ENCODE measurements at places on chromosomes 3 and 15.

- no peak for DNase-seq
These were observed 410.5 kb upstream of the CADM2 start for GRCh38 chr3:84547971-84548970.

DNA sequence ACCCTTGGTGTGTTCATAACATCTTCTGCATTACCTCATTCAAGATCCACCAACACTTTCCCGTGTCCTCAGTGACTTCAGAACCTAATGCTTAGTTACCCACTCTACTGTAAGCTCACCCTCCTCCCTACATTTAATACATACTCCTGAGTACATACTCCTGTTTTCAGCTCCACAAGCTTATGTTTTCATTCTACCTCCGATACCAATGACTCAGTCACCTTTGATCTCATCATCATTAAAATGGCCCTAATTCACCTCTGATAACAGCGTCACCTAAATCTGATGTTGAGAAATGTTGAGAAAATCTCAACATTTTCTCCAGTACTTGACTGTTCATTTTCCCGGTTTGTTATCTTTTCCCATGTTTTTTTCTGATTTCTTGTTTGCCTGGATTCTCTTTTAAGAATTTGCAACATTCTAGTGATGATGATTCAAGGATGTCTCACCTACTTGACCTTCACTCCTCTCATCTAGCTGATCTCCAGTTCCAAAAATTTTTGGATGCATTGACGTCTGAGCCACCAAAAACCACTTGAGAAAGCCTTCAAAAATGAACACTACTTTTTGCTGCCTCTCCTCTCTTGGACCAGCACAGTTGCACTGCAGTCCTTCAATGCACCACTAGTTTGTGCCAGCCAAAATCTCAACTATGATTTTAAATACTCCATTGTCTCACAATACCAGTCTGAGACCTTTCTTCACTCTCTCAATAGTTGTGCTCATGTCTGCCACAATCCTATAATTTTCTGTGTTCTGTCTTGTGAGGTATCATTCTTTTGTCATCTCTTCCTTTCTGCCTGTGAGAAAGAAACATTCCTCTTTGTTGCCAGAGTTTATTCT lies 220.7 kb upstream of the SEMA6D start:
- no peak for DNase-seq

- no peak for DNase-seq
These were observed 49.0 kb upstream of the OSBPL11 start for GRCh38 chr3:125644036-125645005.

DNA sequence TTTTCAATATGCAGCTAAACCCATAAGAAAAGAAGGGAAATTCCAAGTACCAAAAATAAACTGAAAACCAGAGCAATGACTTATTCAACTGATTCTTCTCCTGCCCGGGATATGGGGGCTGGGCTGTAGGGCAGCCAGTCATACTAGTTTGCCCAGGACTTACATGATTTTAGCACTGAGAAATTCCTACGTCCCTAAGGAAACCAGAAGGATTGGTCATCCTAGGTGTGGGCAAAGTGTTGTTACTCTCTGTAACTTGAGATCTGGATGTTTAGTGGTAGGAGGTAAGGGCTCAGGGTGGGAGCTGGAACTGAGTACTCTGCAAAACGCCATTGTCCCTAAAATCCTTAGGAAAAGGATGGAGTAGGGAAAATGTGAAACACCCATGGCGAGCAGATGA lies 1.2 kb upstream of the DAZL start:
- DNase-seq: no peak

DNA sequence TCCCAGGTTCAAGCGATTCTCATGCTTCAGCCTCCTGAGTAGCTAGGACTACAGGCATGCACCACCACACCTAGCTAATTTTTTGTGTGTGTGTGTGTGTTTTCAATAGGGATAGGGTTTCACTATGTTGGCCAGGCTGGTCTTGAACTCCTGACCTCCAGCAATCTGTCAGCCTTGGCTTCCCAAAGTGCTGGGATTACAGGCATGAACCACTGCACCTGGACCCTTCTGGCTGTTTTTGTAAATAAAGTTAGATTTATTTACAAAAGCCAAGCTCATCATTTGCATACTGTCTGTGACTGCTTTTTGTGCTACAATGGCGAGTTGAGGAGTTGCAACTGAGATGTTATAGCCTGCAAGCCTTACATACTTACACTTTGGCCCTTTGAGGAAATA lies 28.6 kb upstream of the IL16 start:
- DNase-seq: no peak

GRCh38 chr3:33385423-33385822 lies 54.8 kb downstream of the UBP1 start:
- no peak for DNase-seq

DNA sequence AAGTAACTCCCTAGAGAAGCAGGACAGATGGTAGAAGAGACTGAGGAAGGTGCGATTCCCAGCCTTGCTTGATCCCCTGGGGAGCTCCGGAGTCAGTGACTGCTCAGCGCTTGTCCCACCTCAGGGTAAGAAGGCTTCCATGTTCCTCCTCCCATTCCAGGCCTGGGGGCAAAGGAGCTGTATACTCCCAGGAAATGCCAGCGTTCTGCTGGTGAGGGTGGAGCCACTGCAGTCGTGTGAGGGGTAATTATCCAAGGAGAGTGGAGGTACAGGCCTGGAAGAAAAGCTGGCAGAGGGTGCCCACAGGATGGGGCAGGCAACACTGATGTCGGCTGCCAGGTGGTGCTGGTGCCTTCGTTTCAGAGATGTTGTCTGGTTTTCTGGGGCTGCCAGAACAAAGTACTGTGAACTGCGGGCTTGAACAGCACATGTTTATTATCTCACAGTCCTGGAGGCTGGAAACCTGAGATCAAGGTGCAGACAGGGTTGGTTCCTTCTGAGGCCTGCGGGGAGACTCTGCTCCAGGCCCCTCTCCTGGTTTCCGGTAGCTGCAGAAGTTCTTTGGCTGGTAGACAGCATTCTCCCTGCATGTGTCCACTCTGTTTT lies 12.1 kb upstream of the APBA2 start:
- no peak for DNase-seq

DNA sequence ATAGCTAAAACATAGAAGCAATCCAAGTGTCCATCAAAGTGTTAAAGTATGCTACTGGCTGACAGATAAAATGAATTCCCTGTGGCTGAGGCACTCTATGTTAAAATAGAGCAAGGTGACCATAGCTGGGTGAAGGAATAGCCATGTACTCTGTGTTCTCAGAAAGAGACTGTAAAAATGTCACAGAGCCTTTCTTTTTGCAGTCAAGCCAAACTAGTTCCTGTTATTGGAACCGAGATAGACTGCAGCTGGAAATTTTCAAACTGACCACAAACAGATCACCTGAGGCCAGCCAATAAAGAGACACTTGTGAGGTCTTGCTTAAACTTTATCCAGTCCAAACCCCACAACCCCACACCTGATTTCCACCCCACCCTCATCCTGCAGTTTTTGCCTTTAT lies 422.8 kb upstream of the NAALADL2 start:
- no peak for DNase-seq

DNA sequence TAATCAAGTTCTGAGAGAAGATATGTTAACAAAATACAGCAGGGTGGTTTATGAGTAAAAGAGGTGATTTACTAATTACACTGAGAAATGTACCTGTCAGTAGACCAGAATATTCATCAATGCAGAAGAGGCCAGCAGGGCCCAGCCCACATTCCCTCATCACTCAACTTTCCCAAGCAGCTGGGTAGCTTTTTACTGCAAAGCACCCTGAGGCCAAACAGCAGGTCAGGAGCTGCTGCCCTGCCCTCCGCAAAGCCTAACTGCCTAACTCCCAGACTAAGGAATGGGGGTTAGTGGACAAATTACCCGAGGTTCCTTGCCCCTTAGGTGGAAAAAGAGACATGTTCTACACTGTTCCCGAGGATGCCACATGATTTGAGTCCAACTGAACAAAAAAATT lies 108.2 kb downstream of the TBL1XR1 start:
- no peak for DNase-seq

DNA sequence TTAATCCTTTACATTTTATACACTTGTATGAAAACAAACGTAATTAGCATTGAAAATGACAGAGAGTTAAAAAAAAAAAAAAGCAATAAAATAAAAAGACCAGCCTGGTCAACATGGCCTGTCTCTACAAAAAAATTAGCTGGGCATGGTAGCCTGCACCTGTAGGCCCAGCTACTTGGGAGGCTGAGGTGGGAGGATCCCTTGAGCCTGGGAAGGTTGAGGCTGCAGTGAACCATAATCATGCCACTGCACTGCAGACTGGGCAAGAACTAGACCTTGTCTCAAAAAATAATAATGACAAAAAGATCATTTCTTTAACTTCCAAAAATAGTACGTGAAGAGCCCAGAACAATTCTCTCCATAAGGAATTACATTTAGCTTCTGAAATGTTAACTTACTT lies 1.9 kb downstream of the SSR3 start:
- no peak for DNase-seq

- no peak for DNase-seq
These were observed 59.2 kb downstream of the SH3BP5 start for GRCh38 chr3:15273227-15273626.

DNA sequence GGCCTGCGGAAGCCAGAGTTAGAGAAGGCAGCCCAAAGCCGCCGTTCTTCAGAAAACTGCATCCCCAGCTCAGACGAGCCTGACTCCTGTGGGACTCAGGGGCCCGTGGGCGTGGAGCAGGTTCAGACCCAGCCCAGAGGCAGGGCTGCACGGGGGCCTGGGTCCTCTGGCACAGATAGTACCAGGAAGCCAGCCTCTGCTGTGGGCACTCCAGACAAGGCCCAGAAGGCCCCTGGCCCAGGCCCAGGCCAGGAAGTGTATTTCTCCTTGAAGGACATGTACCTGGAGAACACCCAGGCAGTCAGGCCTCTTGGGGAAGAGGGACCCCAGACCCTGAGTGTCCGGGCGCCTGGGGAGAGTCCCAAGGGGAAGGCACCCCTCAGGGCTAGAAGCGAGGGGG lies 23.1 kb downstream of the ALPK3 start:
- DNase-seq: no peak

- no peak for DNase-seq
These were observed 173.5 kb upstream of the WNT5A start for GRCh38 chr3:55660642-55661041.

DNA sequence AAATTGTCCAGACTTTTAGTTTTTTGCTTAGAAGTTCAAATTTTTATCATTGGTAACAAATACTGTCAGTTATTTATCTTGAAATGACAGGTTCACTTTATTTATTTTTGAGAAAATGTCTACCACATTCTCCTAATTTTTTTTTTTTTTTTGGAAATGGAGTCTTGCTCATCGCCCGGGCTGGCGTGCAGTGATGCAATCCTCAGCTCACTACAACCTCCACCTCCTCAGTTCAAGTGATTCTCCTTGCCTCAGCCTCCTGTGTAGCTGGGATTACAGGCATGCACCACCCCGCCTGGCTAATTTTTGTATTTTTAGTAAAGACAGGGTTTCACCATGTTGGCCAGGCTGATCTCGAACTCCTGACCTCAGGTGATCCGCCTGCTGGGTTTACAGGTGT lies 16.1 kb upstream of the EBLN2 start:
- no peak for DNase-seq

- DNase-seq: no peak
These were observed 270.2 kb upstream of the GBE1 start for GRCh38 chr3:82031596-82031995.

DNA sequence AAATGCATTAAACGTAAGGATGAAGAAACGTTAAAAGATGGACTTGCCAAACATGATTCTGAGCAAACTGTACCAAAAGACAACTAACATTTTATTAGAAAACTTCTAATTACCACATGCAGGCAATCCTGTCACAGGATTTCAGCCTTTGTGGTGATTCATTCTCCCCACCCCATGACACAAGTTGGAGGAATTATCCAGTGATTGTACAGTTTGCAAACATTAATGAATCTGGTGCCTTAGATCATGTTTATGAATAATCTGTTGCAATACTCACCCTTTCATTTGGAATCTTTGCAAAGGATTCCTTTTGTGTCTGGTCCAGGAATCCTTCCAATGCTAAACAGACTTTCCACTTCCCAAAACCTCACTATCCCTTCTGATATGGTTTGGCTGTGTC lies 23.3 kb upstream of the ERC2 start:
- DNase-seq: no peak

DNA sequence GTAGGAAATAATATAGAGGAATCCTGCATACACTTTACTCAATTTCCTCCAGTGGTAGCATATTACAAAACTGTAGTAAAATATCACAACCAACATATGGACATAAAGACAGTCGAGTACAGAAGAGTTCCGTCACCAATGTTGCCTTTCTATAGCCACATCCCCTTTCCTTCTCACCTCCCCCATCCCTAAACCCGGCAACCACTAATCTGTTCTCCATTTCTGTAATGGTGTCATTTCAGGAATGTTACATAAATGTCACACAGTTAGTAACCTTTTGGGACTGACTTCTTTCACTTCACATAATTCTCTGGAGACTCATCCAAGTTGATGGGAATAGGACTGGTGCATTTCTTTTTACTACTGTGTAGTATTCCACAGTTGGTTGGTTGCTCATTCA lies 41.4 kb upstream of the ATG7 start:
- no peak for DNase-seq

- DNase-seq: no peak
These were observed 102.4 kb upstream of the IGSF10 start for GRCh38 chr3:151563305-151563704.

- DNase-seq: no peak
These were observed 84.7 kb downstream of the LINGO1 start for GRCh38 chr15:77547801-77548588.

- DNase-seq: no peak
These were observed 25.7 kb downstream of the SPATA12 start for GRCh38 chr3:57086201-57086600.

- no peak for DNase-seq
These were observed 45.4 kb upstream of the UBE2E1 start for GRCh38 chr3:23760325-23760724.

GRCh38 chr15:69626095-69627066 lies 173.8 kb downstream of the RPLP1 start:
- DNase-seq: no peak

DNA sequence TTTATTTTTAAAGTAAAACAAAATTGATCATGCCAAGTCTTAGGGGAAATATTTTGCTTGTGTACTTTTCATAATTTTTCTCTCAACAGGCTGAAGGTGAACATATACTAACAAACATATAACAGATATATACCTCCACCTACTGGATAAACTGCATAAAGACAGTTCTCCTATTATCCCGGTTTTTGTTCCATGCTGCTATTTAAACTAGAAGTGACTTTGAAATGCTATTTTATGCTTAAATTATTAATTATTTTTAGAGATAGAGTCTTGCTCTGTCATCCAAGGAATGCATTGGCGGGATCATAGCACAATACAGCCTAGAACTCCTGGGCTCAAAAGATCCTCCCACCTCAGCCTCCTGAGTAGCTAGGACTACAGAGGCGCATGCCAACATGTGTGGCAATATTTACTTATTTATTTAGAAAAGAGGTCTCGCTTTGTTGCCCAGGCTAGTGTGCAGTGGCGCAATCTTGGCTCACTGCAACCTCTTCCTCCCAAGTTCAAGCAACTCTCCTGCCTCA lies 49.8 kb downstream of the ST3GAL6 start:
- no peak for DNase-seq

GRCh38 chr15:28075573-28075972 lies 23.5 kb downstream of the OCA2 start:
- no peak for DNase-seq
